ENCODE measurements at places on chromosomes 3 and 15.

DNA sequence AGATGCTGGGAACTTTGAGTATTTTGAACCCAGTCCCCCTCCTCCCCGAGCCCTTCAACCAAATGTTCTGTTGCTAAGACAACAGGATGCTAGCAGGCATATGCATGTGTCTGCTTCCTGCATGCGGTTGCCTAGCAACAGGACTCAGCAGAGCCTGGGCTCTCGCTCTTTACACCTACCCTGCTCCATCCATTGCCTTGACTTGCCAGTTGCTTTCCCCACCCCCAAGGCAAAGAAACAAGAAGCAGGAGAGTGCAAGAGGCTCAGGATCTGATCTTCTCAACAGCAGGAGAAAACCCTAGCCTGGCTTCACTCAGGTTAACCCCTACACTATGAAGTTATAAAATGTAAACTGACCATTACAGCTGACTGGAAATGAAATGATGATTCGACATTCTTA is 393.0 kb downstream of the IGSF11 start:
- DNase-seq = no peak

DNA sequence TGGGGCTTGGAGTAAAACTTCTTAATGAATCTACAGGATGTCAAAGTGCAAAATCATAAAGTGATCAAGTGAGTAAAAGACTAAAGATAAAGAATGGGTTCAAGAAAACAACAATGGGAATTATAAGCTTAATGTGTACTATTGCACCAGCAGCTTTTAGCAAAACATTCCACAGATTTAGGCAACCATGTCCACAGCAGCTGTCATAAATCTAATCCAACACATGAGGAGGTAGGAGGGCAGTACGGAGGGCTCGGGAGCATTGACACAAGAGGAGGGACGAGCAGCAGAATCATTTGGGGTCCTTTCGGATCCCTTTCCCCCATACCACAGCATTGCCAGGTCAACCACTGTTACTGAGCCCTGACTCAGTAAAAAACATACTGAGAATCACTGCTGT is 464.3 kb upstream of the WNT5A start:
- no peak for DNase-seq

DNA sequence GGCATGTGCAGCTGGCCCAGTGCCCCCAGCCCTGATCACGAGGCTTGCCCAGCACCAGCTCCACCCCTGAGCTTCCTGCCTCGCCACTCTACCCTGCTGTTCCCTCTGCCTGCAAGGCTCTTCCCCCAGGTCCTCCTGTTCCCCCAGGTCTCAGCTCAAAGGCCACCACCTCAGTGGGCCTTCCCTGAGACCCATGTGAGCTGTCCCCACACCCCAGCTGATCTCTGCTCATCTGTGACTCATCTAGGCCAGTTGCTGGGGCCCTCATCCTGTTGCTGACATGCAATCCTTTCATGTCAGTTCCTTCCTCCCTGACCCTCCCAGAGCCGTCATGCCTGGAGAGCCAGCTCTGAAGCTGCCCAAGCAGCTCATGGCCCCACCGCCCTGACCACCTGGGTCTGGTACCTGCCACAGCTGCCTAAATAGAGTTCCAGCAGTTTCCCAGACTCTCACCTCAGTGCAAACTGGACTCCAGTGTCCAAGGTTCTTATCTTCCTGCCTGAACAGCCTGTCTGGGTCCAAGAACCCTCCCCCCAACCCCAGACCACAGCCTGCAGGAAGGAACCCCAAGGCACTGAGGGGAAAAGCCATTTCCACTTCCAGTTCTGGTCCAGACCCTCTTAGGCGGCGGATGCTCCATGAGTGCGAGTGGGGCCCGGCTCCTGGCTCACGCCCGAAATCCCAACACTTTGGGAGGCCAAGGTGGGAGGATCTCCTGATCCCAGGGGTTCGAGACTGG is 116.6 kb upstream of the IQSEC1 start:
- no peak for DNase-seq

DNA sequence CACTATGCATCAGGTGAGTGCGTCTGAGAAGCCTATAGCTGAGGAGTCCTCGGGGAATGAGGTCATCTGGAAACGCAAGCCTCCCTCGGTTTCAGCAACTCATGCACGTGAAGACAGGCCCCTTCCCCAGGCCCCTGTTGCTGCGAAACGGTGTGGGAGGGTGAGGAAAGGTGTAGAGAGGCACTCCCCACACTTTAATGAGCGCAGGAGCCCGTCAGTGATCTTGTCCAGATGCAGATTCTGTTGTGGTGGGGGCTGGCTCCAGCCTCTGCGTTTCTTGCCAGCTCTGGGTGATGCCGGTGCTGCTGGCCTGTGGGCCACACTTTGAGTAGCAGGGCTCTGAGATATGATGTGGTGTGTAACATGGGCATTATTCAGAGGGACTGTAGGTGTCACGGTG is 38.6 kb upstream of the LACTB start:
- no peak for DNase-seq
